ENCODE measurements at places on chromosomes 6 and 20.
A peak's percentile ranks its signal among the peaks of the same experiment; 100 is the strongest.

DNA sequence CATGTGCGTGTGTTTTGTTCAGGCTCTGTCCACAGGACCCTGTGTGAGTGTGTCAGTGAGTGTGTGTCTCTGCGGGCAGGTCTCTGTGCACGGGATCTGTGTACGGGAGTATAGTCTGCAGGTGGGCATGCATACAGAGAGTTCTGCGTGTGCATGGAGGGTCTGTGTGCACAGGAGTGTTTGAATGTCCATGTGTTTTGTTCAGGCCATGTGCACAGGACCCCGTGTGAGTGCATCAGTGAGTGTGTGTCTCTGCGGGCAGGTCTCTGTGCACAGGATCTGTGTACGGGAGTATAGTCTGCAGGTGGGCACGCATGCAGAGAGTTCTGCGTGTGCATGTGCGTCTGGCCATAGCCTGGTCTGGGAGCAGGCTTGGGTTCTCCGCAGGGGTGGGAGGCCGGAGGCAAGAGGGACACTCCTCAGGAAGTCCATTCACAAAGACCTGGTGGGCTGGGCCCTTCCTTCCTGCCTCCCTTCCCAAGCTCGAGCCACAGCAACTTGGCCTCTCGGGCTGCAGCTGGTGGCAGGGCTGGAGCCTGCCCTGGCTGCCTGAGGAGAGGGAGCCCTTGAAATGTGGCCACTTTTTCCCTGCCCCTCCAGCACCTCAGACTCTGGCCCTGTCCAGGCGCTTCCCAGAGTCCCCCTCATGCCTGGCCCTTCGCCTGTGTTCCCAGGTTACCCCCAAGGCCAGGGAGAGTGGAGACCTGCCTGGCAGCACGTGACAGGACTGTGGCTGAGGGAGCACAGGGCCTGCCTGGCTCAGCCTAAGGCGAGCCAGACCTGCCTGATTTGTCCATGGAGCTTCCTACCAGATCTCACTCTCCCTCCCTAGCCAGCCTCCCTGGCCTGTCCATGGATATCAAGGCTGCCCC lies 6.8 kb downstream of the HSPA12B start:
- no peak for DNase-seq

- DNase-seq, result no peak
Observed at GRCh38 chr20:41150664-41151063, 13.3 kb downstream of the PLCG1 start.

DNA sequence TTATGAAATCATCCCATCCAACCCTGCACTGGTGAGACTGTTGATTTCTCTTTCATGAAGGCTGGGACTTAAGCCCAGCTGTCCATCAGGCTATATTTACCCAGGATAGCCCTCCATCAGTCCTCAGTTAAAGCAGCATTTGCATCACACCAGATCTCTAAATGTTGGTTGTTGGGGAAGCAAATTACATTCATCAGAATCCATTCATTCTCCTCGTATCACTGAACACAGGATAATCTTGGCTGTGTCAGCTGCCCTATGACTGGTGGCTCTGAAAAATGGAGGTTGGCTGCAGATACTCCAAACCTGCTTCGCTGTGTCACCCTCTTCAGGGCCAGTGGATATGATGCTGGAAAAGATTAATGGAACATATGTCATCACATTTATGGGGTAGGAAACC lies 718.3 kb downstream of the KIF16B start:
- no peak for DNase-seq

GRCh38 chr6:151869345-151869744 lies 61.9 kb downstream of the ESR1 start:
- no peak for DNase-seq

DNA sequence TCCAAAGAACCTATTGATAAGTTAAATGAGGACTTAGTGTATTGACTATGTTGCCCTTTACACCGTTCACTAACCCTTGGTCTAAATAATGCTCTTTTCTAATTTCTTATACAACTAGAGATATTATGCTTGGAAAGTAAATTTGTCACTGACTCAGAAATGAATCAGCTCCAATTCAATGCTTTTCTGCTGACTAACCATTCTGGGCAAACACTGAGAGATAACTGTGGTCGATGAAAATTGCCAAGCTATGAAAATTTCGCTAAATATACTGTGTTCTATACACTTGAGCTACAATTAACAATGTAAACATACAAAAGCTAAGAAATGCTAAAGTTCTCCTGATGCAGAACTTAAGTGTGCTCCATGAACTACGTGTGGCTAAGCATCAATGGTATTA lies 23.1 kb upstream of the FBXO9 start:
- no peak for DNase-seq

- DNase-seq, result no peak
Observed at GRCh38 chr6:131231891-131232290, 96.6 kb downstream of the AKAP7 start.

DNA sequence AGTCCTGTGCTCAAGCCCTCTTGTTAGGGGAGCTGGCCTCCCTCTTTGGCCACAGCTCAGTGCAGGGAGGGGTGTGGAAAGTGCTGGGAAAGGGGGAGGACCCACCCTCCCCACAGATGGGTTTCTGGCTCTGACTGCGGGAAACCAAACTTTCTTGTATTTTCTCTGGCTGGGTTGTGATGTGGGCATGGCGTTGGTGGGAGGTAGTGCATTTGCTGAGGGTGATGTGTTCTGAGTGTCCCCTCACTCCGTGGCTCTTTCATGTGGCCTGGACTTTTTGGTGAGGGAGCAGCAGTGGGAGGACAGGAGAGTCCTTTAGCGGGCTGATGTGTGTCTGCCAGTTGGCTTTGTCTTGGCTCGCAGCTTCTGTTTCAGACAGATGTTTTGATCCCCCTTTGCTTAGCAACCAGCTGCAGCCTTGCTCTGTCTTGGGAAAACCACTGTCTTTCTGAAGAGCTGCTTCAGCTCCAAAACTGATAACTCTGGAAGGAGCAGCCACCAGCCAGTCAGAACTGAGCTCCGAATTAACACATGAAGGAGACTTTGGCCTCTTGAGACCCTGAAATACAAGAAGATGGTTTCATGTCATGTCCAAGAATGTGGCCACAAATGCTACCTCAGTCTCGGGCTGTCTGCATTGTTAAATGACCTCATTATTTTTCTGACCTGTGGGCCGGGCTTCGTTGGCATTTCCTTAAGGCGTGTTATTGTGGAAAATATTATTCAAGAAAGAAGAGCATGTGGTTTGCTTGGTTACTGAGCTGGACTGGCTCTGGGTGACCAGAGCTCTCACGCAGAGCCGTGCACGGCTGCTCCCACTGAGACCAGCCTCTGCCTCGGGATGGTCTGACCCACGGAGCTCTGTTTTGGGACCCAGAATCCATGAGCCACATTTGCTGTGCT lies 21.5 kb downstream of the SYNJ2 start:
- peak; percentile 65 for DNase-seq

DNA sequence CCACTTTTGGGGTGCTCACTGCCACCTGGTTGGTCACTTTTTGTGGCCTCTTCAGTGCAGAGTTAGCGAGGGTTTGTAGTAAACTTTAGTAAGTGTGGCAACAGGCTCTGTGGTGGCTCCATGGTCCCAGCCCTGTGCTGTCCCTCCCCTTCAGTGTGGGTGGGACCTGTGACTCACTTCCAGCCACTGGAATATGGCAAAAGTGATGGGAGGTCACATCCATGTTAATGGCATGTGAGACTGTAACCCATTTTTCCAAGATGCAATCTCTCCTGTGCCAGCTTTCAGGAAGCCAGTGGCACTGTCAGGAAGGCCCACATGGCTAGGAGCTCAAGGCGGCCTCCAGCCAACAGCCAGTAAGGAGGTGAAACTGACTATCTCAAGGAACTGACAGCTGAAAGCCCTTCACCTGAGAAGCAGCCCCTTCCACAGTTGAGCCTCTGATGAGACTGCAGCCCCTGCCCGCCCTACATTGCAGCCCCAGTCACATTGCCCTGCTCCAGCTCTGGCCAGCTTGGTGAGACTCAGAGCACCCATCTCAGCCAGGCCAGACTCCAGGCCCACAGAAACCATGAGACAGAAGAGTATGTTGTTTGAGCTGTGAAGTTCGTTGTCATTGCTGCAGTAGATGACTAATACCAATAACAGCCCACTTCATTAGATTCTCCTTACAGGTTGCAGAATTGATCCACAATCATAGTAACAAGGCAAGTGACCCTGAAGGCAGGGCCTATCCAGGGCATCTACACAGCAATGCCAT lies 13.1 kb upstream of the CST7 start:
- no peak for DNase-seq

GRCh38 chr6:7129360-7129759 lies 21.6 kb downstream of the RREB1 start:
- DNase-seq, result no peak

- no peak for DNase-seq
Observed at GRCh38 chr6:127383988-127384387, 40.6 kb upstream of the ECHDC1 start.

- peak; percentile 20 for DNase-seq
Observed at GRCh38 chr20:38692436-38693411, 31.6 kb upstream of the SLC32A1 start.

GRCh38 chr20:56247954-56248782 lies at the start of gene MC3R:
TSS of gene MC3R (plus strand) at chr20:56248732. CDS start at chr20:56248844, 112 bp downstream.
- DNase-seq, result peak; percentile 43

DNA sequence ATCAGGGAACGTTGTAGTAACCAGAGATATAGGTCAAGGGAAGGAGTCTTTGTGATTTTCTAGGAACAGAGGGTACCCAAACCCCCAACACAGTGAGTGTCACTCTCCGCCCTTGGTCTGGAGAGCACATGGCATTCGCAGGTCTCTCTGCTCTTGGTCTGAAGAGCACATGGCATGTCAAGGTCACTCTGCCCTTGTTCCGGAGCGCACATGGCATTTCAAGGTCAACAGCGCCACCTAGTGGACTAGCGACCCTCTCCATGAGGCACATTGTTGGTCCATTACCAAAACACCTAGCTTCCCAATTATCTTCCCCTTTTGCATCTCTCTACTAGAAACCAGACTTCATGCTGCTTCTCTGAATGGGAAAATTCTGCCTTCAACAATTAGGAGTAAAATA lies 260.0 kb downstream of the C6orf118 start:
- peak; percentile 49 for DNase-seq

- no peak for DNase-seq
Observed at GRCh38 chr6:14861491-14861943, 384.4 kb upstream of the JARID2 start.

DNA sequence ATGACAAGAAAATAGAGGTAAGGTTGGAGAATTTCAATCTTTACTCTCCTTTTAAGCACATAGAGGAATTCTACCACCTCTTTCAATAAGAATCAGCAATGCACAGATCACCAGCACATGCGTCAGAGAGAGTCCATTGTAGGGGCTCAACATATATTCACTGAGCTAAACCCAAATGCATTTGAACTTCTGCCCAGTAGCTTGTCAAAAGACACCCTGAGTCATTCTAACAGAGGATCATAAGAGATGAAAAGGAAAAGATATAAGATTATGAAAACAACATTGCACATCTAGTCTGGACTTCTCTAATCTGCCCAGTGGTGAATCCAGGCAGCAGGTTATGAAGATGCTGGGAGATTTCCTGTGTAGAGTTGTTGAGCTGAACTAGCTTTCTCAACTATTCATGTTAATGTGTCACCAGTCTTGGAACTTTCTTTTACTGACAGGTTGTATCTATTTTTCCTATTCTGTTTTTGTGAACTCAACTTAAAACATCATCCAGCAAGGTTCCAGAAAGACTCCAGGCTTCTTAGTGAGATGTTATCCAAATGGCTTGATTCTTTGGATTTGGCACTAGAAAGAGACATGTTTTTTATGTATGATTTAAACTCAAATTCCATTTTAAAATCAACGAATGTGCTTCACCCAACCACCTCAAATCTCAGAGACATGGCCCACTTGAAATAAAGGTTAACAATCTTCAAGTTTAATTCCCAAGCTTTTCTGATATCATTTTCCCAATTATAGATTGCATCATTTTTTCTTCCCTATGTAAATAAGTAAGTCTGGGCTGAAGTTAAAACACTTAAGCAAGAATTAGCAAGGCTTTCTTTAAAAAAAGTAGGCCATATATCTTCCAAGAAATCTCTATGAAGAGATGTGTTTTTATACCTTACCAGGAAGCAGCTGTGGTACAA lies 89.3 kb downstream of the TSHZ2 start:
- no peak for DNase-seq

- no peak for DNase-seq
Observed at GRCh38 chr20:61371501-61372136, 119.6 kb downstream of the CDH4 start.

DNA sequence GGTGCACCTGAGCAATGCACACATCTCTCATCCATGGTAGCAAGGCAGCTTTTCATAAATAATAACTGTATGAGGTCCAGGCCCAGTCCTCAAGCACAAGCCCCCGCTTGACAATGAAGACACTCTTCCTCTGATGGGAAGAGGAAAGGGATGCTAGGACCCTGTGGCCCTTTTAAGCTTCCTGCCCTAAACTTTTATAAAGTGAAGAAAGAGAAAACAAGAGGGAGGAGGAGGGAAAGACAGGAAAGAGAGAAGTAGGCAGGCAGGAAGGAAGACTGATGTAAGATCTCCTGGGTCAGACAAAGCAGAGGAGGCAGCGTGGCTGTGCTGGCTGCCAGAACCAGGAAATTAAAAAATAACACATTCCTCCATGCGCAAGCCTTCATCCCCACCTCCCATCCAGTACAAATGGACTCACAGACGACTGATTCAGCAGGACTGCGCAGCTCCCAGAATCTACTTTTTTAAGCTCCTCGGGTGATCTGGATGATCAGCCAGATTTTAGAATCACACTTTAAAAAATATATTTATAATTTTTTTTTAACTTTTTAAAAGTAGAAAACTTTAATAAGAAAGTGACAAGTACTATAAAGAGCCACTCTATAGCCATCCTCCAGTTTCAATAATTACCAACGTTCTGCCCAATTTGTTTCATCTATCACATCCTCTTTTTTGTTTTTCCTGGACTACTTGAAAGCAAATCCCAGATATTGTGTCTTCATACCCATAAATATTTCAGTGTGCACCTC lies 16.5 kb downstream of the TNFAIP3 start:
- no peak for DNase-seq

- no peak for DNase-seq
Observed at GRCh38 chr6:170505306-170505705, 47.8 kb downstream of the PSMB1 start.

DNA sequence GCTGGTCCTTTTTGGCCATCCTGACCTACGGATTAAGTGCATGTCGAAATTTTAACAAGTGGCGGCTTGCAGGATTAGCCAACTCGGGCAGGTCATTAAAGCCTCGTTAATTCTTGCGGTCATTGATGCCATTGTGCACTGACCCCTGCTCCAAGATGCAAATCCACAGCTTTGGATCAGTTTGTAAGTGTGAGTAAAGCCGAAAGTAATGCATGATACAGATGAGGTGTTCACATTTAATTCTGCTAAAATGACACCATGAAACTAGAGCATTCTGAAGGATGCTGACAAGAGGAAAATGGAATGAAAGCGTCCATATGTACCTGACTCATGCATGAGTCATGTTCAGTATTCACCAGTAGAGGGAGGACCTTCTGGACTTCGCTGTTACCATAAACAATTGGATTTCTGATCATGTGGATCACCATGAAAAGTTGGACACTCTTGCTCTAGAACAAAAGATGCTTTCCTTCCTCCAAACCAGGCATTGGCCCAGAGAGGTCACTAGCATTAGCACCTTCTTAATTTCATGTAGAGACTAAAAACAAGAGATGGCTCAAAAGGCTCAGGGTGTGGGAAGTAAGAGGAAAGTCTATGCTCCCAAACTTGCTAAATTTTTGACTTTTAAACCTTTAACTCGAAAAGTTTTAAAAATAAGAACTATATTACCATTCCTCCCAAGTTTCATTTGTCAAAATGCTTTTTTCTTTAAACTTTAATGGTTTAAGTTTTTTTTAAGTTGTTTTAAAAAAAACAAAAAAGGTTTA lies 48.0 kb downstream of the MUC22 start:
- DNase-seq, result no peak
